ENCODE measurements at places on chromosomes 2 and 18.

GRCh38 chr2:80028051-80028450 is 276.5 kb downstream of the LRRTM1 start:
- DNase-seq = no peak

DNA sequence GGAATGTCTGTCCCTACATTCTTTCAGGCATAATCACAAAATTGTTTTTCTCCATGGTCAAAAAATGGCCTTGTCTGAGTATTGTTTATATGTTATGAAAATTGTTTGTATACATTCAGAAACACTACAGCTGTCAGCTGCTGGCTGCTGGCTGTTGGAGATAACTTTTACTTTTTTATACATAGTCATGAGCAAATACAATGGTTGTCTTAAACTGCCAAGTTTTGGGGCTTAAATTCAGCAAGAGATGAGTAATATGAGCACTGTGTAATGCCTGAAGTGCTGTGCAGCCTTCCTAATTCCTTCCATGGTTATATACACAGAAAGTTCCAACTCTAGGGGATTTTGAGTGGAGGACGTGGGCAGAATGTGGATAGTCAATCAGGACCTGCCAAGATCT is 168.9 kb upstream of the RMP24 start:
- DNase-seq = no peak

DNA sequence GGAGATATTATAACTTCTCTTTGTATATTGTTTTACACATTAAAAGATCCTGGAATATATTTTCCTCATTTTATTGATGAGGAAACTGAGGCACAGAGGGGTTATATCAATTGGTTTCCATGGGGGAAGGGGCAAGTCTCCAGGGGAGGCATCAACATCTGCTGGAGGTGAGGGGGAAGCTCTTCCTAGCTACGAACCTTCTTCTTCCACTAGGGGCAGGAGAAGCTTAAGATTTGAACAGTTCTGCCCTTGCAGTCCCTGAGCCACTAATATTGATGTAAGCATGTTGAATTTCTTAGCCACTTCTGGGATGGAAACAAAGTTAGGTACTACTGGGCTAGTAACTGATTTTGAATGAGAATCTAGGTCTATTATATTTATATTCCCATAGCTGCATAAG is 140.1 kb upstream of the AQP4 start:
- no peak for DNase-seq

DNA sequence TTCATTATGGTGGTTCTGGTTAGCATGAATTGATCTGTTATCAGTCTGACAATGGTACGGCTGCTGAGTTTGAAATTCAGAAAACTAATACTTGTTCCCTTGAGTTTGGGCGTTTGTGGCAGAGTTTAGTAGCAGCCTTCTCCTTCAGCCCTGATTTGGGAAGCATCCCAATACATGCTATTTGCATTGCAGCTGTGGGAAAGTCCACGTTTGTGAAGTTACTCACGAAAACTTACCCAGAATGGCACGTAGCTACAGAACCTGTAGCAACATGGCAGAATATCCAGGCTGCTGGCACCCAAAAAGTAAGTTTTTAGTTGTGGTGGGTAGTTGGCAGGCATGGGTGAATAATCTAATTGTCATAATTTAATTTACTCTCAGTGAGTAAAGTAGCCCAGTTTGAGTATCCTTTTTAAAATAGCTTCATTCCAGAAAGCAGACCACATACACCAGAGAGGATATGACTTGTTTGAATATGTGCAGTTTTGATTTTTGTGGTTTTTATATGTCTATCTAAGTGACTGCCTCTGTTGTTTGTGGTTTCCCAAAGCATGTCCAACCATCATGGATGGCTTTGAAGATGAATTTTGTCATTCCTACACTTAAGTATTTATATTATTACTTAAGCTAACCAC is 12.2 kb downstream of the DGUOK start:
- no peak for DNase-seq

DNA sequence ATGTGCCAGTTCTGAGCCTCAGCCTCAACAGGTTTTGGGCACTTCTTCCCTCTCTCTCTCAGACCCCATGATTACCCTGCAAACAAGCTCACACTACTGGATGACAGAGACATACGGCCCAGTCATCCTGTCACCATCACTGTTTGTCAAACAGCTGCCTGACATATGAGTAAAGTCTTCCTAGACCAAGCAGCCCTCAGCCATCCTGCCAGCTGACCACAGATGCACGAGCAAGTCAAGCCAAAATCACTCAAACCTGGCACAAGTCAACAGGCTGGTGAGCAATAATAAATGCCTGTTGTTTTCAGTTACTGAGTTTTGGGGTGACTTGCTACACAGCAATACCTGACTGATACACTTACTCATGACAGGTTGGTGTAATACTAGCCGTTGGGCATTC is 75.5 kb upstream of the KLF7 start:
- DNase-seq = no peak

DNA sequence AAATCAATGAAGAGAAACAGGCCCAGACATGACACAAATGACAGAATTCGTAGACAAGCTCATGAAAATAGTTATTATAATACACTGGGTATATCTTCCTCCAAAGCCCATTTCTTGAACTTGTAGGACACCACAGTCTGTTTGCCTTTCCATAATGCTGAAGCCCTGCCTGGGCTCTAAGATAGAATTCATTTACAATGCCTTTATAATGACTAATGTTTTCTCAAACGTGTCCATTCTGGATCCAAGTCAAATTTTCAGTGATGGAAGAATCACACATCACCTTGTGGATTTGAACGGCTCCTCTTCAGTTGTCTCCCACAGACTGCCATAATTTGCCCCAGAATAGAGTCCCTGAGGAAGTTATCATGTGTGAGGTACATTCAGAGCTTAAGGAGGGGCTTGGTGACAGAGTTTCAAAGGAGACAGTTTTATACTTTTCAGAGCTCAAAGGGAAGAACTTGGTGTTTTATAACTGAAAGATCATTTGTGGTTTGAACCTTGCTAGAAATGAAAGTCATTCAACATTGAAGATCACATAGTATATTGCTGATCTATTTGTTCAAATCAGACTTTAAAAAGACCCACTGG is 38.2 kb downstream of the CASP8 start:
- no peak for DNase-seq

DNA sequence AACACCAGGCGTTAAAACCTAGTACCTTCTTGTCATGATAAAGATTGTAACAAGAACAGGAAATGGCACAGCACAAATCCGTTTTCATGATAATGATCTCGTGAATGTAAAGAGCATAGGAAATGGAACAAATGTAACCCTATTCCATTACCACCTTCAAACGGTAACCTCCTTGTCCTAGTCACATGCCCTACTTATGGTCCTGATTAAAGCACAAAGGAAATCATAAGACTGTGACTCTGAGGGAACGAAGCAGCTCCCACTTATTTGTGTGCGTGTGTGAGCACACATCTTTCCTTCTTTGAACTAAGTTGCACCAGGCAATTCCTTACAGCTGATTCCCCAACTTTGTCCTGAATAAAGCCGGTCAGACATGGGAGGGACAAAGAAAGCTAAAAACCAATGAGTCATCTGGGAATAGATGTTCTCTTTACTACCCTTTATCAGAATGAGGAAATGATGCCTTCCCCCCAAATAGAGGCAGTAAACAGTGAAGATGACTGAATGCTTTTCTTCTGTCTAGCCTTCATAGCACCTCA is 192.6 kb downstream of the IKZF2 start:
- DNase-seq = no peak

- no peak for DNase-seq
These were observed 582 bp upstream of the RAB31 start for GRCh38 chr18:9707381-9708056.

GRCh38 chr2:72338076-72338475 is 190.4 kb upstream of the CYP26B1 start:
- no peak for DNase-seq

GRCh38 chr18:56495884-56496283 is 142.5 kb downstream of the TXNL1 start:
- DNase-seq = no peak

All from activated naive CD4-positive, alpha-beta T cell (primary cell).